ENCODE measurements at places on chromosomes 16 and 17.

GRCh38 chr17:59105852-59106462, 723 bp downstream of the TRIM37 start:
- DNase-seq: peak; percentile 71

DNA sequence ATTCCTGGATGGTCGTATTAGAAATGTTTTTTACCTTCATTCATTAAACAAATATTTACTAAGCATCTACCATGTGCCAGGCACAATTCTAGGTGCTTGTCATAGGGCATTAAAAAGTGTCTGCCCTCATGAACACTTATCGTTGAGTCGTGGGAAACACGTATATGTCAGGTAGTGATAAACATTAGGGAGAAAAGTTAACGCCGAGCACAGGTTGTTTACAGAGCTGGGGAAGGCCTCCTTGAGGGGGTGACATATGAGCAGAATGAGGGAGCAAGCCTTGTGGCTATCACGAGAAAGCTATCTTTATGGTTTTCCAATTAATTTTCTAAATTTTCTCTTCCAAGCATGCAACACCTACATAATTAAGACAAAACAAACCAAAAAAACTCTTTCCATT, 985 bp upstream of the ZNF213 start:
- DNase-seq: no peak

DNA sequence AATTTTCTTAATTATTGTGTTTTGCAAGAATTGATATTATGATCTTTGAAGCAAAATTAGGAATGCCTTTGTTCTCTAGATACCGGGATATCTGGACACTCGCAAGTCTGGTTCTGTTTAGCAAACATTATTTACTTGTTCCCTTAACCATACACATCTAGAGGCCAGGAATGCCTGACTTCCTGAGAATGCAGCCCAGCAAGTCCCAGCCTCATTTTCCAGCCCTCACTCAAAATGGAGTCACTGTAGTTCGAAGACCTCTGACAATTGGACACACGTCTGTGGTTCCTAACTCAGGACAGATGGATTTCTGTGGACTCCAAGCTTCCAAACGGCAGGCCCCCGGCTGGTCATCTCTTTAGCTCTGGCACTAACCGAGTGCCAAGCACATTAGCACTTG, 355.4 kb upstream of the RBFOX1 start:
- no peak for DNase-seq

GRCh38 chr17:52150935-52151334, 7.6 kb downstream of the CA10 start:
- no peak for DNase-seq

- DNase-seq: no peak
Observed at GRCh38 chr16:48155926-48156789, at the start of gene ABCC12. Gene ABCC12, minus strand, starts transcription at chr16:48155993. Its CDS starts 9,569 bp downstream, at chr16:48146424.

GRCh38 chr16:81738783-81739496, 40.2 kb upstream of the PLCG2 start:
- no peak for DNase-seq

DNA sequence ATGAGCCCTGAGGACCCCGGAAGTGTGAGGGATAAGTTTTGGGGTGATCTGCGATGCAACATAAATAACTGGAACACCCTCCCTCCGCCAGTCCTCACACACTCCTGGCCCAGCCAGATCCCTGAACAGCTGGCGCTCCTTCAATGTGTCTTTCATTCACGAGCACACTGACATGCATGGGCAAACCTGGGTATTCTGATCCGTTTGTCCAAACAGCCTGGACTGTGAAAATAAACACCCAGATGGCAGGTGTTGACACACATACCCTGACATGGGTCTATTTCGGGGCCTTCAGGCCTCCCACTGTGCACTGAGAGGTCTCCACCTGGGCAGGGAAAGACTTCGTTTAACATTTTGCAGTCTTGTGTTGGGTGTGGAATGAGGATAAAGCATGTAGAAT, 3.0 kb upstream of the CPNE2 start:
- DNase-seq: no peak

DNA sequence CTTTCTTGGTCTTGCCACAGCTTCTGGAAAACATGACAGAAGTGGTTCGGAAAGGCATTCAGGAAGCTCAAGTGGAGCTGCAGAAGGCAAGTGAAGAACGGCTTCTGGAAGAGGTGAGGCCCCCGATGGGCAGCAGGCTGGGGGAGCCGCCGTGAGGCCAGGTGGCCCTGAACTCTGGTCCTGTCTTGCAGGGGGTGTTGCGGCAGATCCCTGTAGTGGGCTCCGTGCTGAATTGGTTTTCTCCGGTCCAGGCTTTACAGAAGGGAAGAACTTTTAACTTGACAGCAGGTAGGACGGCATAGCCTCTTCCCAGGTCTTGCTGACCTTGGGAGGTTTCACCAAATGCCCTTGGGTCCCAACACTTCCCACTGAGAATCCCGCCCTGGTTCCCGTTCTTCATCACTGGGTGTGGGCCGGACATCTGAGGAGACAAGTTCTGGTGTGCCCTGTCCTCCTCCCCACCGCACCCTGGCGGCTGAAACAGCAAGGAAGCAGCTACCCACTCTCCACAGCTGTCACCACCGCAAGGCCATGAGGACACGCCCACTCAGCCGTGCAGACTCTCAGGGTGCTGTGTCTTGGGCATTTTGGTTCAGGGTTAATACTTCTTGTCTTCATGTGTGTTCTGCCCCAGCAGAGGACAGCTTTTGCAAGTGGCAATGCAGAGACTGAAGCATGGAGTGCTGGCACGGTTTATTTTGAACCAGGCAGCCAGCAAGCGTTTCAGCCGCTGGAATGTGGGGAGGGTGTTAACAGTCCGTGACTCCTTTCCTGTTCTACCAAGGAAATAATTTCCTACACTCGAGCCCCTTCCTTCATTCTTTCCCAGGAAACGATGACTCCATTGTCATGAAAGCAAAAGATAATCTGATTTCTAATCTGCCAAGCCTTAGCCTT, 21.4 kb downstream of the NTAN1 start:
- DNase-seq: no peak
